ENCODE measurements at places on chromosomes 7 and 10.

DNA sequence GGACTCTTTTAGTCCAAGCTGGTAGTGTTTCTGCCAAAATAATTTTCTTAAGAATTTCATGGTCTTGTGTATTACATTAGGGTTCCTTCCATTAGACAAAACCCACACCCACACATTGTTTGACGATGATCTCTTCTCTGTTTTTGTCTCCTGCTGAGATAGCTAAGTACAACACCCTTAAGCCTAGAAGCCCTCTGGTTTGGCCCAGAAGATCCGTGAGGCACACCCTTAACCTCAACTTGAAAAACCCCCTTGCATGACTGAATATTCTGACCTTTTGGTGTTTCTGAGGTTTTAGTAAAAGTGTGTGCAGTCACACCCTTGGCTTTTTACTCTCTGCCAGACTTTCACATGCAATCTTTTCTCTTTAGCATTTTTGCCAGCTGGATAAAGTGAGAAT is 29.3 kb upstream of the ERCC6 start:
- no peak for DNase-seq

DNA sequence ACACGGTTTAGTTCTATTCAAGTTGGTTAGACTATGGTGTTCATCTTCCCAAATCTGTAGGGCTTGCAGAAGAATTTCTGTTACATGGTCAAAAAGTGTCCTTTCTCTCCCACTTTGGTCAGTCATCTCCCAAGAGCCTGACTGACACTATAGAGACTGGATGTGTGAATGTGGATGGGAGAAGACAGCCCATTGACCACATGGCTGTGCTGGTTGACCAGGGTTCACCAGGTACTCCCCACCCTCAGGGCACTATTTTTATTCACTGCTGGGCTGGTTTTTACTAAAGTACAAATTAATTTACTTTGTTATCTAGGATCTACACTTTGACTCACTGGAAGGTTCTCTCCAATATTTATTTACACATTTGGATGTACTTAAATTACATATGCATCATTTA is 2.3 kb downstream of the ZNF804B start:
- DNase-seq: no peak

DNA sequence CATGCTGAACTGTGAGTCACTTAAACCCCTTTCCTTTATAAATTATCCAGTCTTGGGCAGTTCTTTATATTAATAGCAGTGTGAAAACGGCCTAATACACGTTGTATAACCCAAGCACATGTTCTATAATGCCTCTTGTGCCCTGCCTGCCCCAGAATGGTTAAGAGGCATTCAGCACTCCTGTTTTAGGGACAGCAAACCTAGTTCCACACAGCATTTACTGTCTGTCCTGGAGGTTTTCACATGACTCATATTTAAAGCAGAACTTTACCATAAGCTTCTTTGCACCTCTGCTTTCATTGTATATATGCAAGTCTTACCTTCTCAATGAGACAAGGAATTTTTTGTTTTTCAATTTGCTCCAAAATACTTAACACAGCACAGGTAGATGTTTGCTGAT is 144.8 kb downstream of the ICA1 start:
- DNase-seq: no peak

DNA sequence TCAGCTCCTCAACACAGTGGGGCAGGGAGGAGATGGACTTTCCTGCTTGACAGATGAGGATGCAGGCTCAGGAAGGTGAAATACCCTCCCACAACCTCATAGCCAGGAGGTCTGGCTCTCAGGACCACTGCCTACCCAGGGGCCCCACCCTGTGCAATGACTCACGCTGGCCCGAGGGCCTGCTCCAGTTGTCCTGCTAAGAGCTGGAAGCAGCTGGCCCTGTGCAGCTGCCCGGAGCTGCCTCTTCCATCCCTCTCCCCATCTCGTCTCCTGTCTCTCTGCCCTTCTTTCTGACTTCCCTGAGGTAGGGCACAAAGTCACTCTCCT is 123.9 kb downstream of the ZMIZ1 start:
- no peak for DNase-seq

- no peak for DNase-seq
Measured at GRCh38 chr7:133540096-133540860, 287.4 kb downstream of the EXOC4 start.
